ENCODE measurements at places on chromosomes 7 and 10. TPM values are rescaled to one million over a fixed set of nuclear protein-coding genes. Genes with fewer than 3 reads are reported as not detected.

DNA sequence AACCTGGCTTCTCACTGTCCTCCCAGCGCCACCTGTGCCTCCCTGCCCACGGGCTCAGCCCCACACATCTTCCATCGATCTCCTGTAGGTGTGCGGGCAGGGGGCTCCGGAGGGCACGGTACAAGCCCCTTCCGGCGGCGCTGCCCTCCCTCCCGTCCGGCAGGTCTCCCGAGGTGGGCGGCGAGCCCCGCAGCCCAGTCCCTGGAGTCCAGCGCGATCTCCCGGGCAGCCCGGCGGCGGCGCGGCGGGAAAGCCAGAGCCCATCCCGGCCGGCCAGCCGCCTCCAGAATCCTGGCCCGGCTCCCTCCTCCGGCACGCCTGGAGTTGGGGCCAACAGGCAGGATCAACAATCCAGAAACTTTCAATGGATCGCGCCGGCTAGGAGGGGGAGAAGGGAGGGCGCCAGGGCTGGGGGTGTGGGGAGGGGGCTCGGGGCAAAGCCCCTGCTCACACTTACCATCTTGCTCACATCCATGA, 100.1 kb downstream of the HIP1 start:
- H3K4me3 ChIP-seq = peak overlapping the region; percentile 76
- no peak overlapping the region for H3K27ac ChIP-seq
- peak; percentile 78 for DNase-seq
- H3K4me1 ChIP-seq = peaks cover 18% of the 10 kb centered on the region
- no peaks in the 10 kb centered on the region for H3K36me3 ChIP-seq
- H3K27me3 ChIP-seq = no peaks in the 10 kb centered on the region

DNA sequence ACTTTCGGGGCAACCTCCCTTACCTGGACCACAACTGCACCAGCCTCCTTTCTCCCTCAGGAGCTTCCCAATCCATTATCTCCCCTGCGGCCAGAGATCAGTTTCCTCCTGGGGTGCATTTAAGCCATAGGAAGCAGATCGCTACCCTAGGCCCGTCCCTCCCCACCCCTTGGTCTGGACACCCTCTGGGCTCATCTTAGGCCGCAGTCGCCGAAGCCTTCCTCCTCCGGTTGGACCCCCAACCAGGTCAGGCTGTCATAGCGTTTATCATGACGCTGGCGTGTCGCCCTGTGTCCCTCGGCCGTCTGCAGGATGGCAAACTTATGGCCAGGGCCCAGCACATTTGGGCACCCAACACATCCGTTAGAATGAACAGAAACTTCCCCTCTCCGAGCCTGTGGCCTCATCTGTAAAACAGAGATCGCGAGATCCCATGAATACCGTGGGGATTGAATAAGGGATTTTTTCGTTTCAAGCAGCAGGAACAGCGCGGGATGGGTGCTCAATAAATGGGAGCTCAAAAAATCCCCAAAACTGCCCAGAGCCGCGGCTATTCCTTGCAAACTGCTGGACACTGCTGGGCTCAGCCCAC, 669 bp upstream of the AP5Z1 start:
- H3K4me1 ChIP-seq = peaks cover 17% of the 10 kb centered on the region
- H3K27me3 ChIP-seq = no peaks in the 10 kb centered on the region
- DNase-seq = peak; percentile 88
- peaks cover 8% of the 10 kb centered on the region for H3K36me3 ChIP-seq
- H3K4me3 ChIP-seq = peak overlapping the region; percentile 100
- H3K27ac ChIP-seq = peak overlapping the region; percentile 94

DNA sequence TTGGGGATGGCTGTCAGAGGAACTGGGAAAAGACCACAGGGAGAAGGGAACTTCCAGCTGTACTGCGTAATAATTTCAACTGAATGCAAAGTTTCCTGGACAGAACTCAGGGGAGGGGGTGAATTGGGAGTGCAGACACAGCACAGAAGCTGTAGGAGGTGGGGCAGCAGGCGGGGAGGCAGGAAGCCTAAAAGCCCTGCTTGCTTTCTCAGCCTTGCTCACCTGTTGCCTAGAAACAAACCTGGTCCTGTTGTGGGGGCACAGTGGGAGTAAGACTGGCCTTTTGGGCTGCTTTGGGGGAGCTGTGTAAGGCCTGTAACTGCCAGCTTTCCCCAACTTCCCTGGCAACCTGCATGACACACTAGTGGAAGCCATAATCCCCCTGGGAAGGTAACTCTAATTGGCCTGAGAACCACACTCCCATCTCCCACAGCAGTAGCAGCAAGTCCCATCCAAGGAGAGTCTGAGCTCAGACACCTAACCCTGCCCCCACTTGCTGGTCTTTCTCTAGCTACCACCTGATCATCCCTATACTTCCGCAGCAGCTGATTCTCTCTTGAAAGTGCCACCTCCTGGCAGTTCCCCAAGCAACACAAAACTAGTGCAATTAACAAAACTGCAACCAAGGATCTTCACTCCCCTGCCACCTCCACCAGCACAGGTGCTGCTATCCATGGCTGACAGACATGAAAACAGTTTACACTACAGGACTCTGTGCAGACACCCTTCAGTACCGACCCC, 1239.3 kb downstream of the SORCS1 start:
- no peaks in the 10 kb centered on the region for H3K36me3 ChIP-seq
- no peak for DNase-seq
- no peaks in the 10 kb centered on the region for H3K4me1 ChIP-seq
- no peak overlapping the region for H3K27ac ChIP-seq
- no peaks in the 10 kb centered on the region for H3K27me3 ChIP-seq

DNA sequence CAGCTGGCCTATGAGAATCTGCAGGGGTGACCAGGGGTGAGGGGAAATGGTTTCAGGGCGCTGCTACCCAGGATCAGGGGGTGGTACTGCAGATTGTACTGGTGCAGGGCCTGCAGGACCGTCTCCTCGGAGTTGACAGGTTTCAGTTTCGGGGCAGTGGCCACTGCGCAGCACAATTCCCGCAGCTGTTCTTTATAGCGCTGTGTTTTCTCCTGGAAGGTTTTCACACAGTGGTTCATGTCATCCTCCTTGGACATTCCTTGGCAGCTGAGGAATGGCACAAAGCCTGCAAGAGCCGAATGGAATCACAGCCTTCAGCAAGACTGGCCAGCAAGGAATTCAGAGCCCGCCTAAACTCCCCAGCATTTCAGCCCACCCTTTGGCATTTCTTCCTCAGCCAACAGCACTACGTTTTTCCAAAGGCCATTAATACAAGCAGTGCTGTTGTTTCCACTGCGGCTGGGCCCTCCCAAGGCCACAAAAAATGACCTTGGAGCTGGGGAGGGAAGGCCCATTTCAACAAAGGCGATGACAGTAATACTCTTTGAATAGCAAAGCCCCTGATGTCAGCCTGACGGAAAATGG, 44.9 kb downstream of the PNLIPRP2 start:
- peaks cover 8% of the 10 kb centered on the region for H3K27me3 ChIP-seq
- DNase-seq = peak; percentile 93
- H3K4me1 ChIP-seq = peaks cover 16% of the 10 kb centered on the region
- no peak overlapping the region for H3K4me3 ChIP-seq
- H3K27ac ChIP-seq = peak overlapping the region; percentile 71

DNA sequence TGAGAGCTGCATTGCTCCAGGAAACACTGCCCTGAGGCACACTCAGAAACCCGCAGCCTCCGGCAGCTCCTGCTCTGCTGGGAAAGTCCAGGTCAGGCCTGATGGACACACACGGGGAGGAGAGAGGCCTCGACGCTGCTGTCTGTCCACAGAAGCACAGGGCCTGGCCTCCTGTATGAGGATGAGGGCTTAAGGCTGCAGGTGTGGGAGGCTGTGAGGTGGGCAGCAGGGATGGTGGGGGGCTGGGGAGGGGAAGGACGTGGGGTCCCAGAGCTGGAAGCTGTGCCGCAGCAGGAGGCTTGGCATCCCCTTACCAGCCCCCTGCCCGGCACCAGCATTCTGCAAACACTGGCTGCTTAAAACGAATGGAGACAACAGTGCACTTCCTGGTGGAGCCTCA, 186.2 kb downstream of the DNAJB6 start:
- no peaks in the 10 kb centered on the region for H3K36me3 ChIP-seq
- no peaks in the 10 kb centered on the region for H3K27me3 ChIP-seq

DNA sequence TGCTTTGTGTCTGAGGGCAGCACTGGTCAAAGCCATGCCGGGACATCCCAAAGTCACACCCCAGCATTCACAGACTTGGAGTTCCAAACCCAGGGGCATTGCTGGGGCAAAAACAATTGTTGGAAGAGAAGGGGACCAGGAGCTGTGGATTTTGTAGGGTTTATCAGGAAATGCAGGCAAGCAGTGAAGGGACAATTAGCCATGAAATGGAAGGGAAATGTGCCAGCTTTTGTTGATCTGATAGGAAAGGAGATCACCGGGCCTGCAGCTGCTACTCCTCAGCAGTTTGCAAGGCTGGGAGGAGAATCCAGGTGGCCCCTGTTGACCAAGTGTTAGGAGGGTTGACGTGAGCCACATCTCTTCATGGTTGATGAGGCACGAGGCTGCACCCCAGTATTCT, 2.5 kb upstream of the BRI3 start:
- peaks cover 3% of the 10 kb centered on the region for H3K36me3 ChIP-seq
- H3K27ac ChIP-seq = no peak overlapping the region
- no peaks in the 10 kb centered on the region for H3K27me3 ChIP-seq
- H3K4me3 ChIP-seq = no peak overlapping the region
- peaks cover 25% of the 10 kb centered on the region for H3K4me1 ChIP-seq

DNA sequence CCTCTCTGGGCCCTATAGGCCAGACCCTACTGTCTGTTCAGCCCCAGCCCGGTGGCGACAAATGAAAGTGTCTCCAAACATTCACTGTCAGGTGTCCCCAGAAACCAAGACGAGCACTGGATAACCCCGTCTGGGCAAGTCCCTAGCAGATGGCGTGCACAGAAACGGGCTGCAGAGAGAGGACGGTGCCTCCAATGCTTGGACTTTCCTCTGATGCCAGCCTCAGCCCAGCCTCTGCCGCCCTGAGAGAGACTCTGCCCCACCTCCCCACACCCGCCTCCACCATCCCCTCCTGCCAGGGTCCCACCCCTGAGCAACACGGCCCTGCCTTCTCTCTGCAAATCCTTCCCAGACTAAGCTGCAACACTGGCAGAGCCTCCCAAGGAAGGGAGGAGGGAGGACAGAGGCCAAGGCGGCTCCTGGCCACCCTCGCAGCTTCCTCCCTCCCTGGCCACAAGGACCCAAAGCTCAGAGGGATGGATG, 7.4 kb upstream of the LFNG start:
- H3K27me3 ChIP-seq = peaks cover 5% of the 10 kb centered on the region
- peak; percentile 76 for DNase-seq
- peaks cover 98% of the 10 kb centered on the region for H3K4me1 ChIP-seq

- DNase-seq = no peak
- no peak overlapping the region for H3K27ac ChIP-seq
- H3K36me3 ChIP-seq = peaks cover 8% of the 10 kb centered on the region
- no peaks in the 10 kb centered on the region for H3K4me1 ChIP-seq
Observed at GRCh38 chr10:61949687-61950086, 48.2 kb downstream of the ARID5B start.

- H3K4me1 ChIP-seq = no peaks in the 10 kb centered on the region
- no peak overlapping the region for H3K4me3 ChIP-seq
- peak; percentile 26 for DNase-seq
- H3K27ac ChIP-seq = no peak overlapping the region
- no peaks in the 10 kb centered on the region for H3K27me3 ChIP-seq
- no peaks in the 10 kb centered on the region for H3K36me3 ChIP-seq
Observed at GRCh38 chr7:16905300-16906044, 23.7 kb upstream of the AGR3 start.

- no peak overlapping the region for H3K4me3 ChIP-seq
- no peaks in the 10 kb centered on the region for H3K4me1 ChIP-seq
- H3K27me3 ChIP-seq = no peaks in the 10 kb centered on the region
- no peak overlapping the region for H3K27ac ChIP-seq
- no peaks in the 10 kb centered on the region for H3K36me3 ChIP-seq
- DNase-seq = no peak
Observed at GRCh38 chr10:129319934-129320333, 147.1 kb upstream of the MGMT start.

DNA sequence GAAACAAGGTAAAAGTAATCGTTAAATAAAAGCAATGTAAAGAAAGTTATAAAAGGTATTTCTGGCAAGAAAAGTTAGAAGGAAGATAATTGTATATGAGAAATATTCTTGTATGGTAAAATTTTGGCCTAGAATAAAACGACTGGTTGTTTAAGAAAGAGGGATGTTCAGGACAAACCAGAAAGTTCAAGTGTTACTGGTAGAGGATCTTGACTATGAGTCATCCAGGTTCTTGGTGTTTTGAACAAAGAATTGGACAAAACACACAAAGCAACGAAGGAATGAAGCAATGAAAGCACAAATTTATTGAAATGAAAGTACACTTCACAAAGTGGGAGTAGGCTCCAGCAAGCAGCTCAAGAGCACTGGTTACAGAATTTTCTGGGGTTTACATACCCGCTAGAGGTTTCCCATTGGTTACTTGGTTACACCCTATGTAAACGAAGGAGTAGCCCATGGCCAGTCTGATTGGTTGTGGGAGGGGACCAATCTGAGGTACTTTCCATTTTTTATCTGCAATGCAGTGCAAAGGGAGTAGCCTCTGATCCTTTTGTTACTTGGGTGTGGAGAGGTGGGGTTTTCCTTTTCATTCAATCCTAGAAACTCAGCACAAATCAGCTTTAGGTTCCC, 22.4 kb upstream of the GARS1 start:
- no peaks in the 10 kb centered on the region for H3K4me1 ChIP-seq
- peaks cover 27% of the 10 kb centered on the region for H3K36me3 ChIP-seq
- H3K27ac ChIP-seq = no peak overlapping the region
- H3K27me3 ChIP-seq = no peaks in the 10 kb centered on the region
- no peak for DNase-seq
- H3K4me3 ChIP-seq = no peak overlapping the region

DNA sequence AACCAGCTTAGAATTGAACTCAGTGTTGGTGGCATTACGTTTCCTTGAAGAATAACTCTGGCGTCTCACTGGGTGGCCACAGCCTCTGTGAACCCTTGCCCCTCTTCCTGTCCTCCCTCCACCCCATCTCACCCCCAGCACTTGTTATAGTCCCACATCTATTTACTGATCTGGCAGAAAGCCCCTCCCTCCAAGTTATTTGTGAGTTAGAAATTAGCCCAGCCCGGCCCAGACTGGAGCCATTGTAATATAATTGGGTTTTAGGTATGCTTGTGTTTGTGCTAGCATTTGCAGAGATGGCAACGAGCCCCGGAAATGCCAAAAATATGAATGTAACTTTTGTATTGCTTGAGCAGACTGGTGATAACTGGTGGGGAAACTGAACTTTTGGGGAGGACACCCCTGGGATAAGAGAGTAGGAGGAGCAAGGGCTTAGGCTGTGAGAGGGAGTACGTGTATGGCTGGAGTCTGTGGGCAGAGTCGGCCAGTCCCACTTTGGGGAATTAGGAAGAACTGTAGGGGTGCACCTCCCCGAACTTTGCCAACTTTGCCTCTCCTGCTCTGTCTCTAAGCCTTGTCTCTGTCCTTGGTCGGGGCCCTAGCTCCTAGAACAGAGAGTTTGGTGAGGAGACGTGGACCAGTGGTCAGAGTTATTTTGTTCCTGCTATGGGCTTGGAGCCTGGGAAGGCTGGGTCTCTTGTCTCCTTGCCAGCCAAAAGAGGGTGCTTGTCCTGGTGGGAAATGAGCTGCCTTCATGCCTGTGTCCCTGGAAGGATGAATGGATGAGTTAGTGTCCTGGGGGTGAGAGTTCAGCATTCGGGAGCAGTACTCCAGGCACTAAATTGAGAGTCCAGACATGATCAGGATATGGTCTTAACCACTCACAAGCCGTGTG, 19.3 kb upstream of the TRIM8 start:
- H3K36me3 ChIP-seq = peaks cover 13% of the 10 kb centered on the region
- peaks cover 71% of the 10 kb centered on the region for H3K4me1 ChIP-seq
- H3K4me3 ChIP-seq = no peak overlapping the region
- H3K27me3 ChIP-seq = no peaks in the 10 kb centered on the region
- no peak overlapping the region for H3K27ac ChIP-seq

The KAZALD1 gene
- 60.2 TPM for total RNA-seq

The SPDYE3 gene
- total RNA-seq = not detected

The ERVW-1 gene
- total RNA-seq = 0.40 TPM

The CDNF gene
- total RNA-seq = 1.8 TPM
